ENCODE measurements at places on chromosomes 5 and 9.

DNA sequence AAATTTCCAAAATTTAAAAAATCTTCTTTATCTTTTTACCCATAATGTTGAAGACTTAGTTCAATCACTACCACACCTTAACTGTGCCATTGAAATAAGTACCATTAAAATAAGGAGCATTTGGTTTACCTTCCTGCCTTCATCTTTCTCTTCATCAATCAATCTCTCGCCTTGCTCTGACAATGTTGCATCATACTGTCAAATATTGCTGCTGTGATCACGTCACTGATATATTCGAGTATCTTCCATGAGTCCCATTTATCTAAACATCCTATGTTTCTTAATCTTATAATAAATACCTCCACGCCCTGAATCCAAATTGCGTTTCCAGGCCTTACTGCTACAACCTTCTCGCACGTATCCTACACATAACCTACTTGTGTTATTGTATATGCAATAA, 155.2 kb upstream of the ACOT12 start:
- no peak for DNase-seq

GRCh38 chr5:157217289-157218024, 36.8 kb downstream of the ITK start:
- no peak for DNase-seq

GRCh38 chr5:94575196-94575595, 43.2 kb downstream of the KIAA0825 start:
- no peak for DNase-seq

DNA sequence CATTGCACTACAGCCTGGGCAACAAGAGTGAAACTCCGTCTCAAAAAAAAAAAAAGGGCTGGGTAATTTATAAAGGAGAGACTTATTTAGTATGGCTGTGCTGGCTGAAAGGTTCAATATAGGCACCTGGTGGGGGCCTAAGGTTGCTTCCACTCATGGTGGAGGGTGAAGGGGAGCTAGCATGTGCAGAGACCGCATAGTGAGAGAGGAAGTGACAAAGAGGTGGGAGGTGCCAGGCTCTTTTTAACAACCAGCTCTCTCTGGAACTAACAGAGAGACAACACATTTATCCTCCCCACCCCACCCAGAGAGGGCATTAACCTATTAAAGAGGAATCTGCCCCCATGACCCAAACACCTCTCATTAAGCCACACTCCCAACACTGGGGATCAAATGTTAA, 28.9 kb upstream of the SERINC5 start:
- no peak for DNase-seq

- DNase-seq = no peak
These were observed 27.6 kb downstream of the FAM174A start for GRCh38 chr5:100562821-100563220.

DNA sequence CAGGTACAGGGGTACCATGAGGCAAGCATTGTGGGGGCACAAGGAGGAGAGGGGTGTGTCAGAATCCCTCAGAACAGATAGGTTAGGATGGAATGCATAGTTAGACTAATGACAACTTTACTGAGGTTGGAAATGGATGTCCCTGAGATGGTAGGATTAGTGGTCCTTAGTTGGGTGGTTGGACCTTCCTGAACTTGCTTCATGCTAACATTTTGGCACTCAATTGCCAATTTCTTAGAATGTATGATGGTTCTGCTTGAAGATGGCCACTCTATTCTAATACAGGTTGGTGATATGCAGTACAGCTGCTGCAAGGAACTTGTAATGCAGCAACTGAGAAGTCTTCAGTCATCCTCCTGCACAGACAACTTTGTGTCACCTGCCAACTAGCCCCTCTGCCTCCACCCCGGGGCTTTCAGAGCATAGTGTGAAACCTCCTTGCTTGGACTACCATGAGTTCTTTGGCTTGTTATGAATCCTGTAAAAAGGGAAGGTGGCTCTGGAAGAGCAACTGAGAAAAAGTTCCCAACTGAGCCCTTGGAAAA, 5.4 kb downstream of the CCNI2 start:
- DNase-seq = peak; percentile 42

DNA sequence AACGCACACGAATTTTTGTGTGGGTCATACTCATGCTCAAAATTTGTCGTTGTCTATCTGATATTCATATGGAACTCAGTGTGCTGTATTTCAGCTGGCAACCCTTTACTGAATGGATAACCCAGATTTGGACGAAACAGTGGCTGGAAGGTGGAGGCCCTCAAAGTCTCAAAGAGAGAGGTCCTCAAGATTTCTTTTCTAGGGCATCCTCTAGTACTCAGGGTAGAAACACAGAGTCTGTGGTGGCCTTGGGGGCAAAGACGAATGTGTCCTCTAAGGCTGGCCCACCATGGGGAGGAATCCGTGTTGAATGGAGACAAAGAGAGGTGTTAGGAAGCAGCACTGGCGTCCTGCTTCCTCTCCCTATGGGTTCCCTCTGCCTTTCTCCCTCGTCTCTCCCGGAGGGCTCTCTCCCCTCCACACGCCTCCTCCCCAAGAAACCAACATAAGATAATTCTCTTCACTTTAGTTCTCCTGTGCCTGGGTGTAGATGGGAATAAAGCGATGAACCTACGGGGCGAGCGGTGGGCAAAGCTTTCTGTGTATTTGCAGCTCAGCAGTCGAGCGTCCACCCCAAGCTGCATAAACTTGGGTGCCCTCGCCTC, 333.7 kb downstream of the CWC27 start:
- DNase-seq = no peak

DNA sequence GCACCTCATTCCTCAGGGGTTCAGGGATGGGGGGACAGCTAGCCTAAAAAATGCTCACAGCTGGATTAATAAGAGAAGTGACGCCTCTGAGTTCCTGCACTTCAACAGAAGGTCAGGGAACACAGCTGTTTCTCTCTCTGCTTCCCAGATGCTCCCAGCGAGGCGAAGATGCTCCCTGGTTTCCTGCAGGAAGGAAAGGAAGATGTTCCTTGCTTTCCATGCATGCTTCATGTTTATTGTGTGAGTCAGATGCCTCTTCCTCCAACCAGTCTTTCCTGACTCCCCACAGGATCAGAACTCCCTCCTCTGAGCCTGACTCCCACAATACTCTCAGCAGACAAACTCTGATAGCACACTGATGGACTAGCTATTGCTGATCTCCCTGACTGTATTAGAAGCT, 71.9 kb downstream of the MFAP3 start:
- no peak for DNase-seq

DNA sequence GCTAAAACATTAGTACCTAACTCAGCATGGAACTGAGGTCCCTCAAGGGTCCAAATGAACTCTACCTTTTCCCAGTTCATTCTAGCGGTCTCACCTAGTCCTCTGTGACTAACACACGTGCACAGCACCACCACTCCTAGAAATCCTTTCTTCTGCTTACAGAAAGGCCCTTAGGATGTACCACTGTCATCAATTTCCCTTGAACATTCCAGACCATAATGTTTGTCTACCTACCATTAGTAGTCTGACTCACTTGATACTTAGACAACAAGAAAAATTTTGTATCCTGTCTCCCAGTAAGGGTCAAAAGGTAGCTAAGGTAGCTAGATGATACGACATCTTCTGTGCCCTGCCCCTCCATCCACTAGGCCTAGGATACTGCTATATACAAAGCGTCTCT, 166.6 kb downstream of the TSSK1B start:
- DNase-seq = no peak

DNA sequence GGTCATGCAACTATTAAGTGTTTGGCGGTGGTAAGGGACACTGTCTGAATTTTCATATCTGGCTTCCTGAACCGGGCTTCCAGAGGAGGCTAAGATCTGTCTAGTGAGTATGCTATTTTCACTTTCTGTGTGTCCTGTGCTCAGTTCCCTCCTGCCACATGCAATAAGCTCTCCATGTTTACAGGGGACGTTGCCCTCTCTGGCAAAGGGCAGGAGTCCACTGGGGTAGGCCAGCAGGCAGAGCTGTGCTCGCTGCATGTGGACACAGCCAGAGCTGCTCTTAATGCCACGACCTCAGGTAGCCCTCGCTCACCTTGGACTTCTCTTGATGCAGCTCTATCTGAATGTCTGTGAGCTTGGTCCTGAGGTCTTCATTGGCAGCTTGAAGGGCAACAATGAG, 111.2 kb downstream of the JAKMIP2 start:
- DNase-seq = no peak

- DNase-seq = no peak
These were observed 444.8 kb downstream of the BNC2 start for GRCh38 chr9:16425562-16426231.

- no peak for DNase-seq
These were observed 22.2 kb downstream of the MROH2B start for GRCh38 chr5:41048986-41049385.

- no peak for DNase-seq
These were observed 50.6 kb downstream of the PTPN3 start for GRCh38 chr9:109447329-109448076.

DNA sequence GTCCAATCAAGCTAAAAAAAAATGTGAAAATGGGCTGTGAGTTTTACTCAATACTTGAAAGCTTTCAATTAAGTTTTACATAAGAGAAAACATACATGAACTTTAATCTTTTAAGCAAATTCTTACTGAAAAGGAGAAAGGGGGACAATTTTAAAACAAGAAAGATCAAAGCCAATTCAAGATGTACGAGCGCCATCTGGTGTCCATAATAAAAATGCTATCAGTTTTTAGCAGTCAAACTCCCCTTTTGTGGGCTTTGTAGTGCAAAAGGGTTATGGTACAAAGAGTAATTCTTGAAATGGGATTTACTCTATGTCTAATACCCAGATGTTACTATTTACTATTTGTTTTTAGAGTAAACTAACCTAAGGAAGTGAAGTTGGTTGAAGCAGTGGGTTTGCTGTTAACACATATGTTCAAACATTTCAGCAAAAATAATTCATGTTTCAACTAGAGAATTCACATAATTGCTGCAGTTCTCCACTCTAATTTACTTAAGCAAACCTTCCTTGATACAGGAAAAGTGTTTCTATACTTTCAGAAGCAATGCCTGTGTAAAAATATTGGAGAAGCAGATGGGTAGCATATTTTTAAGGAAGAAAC, 228.2 kb upstream of the TYRP1 start:
- no peak for DNase-seq

- DNase-seq = no peak
These were observed 45.4 kb downstream of the TMEM252 start for GRCh38 chr9:68495247-68495646.

- no peak for DNase-seq
These were observed 13.8 kb downstream of the SNX30 start for GRCh38 chr9:112764344-112764743.

- DNase-seq = no peak
These were observed 317.6 kb downstream of the ENC1 start for GRCh38 chr5:74322944-74323343.

DNA sequence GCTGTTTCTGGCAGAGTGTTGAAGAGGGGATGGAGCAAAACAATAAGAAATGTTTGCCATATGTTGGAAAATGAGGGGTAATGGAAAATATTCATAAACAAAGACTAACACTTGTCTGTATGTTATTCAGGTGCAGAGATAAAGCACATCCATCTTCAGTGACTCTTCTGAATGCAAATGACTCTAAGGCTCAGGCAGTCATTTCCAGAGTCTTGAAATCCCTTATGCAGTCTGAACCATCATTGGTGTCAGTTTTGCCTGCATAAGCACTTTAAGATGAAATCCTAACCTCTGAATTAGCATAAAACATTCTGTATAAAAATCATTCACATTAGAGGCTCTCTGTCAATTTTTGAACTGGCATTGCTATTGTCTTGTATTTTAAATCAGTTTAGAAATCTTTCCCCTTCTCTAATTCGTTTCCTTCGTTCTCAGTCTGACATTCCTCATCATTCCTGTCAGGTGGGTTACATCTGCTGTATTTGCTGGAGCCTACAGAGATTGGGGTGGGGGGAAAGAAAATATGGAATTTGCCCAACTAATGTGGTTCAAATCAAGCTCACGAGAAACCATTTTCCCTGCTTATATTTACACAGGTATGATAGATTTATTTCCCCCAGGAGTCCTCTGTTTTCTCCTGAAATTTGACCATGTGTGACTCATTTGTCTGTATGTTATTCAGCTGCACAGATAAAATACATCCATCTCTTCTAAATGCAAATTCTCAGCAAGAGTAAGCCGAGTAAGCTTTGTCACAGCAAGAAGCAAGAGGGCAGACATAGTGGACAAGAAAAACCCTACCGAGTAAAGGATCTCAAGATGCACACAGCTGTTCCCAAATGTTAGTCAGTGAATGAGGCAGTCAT, 31.6 kb downstream of the ENC1 start:
- DNase-seq = no peak

DNA sequence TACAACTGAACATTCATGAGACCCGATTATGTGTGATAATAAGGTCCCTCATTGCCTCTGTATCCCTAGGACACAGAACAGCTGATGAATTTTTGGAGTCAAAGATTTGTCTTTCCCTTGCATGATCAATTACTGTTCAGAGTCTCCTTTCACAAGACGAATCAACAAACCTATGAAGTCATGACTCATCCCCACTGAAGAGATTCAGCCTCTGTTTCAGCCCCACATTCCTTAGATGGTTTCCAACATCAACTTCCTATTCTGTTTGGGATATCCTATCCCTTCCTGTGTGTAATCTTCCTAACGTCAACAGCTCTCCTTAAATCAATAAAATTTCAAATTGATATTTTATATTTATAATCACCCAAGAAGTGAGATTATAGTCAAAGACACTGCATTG, 199.0 kb downstream of the DNAH5 start:
- no peak for DNase-seq
